Endothelial cell (in vitro differentiated cells): ENCODE measurements at places on chromosomes 1 and 21. TPM values are rescaled to one million over a fixed set of nuclear protein-coding genes. Genes with fewer than 3 reads are reported as not detected.

DNA sequence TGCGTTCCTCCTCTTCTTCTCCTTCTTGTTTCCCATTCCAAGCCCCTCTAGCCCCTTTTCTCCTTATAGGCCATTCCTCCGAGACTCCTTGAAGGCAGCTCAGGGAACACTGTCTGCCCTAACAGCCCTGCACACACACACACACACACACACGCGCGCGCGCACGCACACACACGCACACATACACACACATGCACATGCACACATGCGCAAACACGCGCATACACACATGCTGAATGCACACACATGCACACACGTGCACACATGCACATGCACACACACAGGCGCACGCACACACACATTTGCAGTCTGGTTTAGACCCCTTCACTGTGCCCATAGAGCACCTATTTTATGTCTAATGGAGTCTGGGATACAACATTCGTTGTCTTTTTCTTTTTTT, 17.8 kb upstream of the CNTN2 start:
- no peak overlapping the region for H3K4me3 ChIP-seq
- H3K36me3 ChIP-seq, result no peaks in the 10 kb centered on the region
- H3K4me1 ChIP-seq, result no peaks in the 10 kb centered on the region
- peaks cover 2% of the 10 kb centered on the region for H3K27me3 ChIP-seq
- DNase-seq, result no peak

GRCh38 chr1:206581571-206581981, 30.7 kb downstream of the EIF2D start:
- peaks cover 6% of the 10 kb centered on the region for H3K27me3 ChIP-seq
- H3K27ac ChIP-seq, result no peak overlapping the region
- H3K4me3 ChIP-seq, result no peak overlapping the region

- peaks cover 3% of the 10 kb centered on the region for H3K36me3 ChIP-seq
- no peaks in the 10 kb centered on the region for H3K4me1 ChIP-seq
- no peak overlapping the region for H3K27ac ChIP-seq
- no peak overlapping the region for H3K4me3 ChIP-seq
- H3K27me3 ChIP-seq, result no peaks in the 10 kb centered on the region
These were observed 40.4 kb upstream of the KCNH1 start for GRCh38 chr1:211174375-211174774.

- no peak overlapping the region for H3K4me3 ChIP-seq
- DNase-seq, result no peak
- no peaks in the 10 kb centered on the region for H3K27me3 ChIP-seq
- H3K27ac ChIP-seq, result no peak overlapping the region
- no peaks in the 10 kb centered on the region for H3K4me1 ChIP-seq
These were observed 22.9 kb upstream of the ATP1A1 start for GRCh38 chr1:116350097-116350645.

DNA sequence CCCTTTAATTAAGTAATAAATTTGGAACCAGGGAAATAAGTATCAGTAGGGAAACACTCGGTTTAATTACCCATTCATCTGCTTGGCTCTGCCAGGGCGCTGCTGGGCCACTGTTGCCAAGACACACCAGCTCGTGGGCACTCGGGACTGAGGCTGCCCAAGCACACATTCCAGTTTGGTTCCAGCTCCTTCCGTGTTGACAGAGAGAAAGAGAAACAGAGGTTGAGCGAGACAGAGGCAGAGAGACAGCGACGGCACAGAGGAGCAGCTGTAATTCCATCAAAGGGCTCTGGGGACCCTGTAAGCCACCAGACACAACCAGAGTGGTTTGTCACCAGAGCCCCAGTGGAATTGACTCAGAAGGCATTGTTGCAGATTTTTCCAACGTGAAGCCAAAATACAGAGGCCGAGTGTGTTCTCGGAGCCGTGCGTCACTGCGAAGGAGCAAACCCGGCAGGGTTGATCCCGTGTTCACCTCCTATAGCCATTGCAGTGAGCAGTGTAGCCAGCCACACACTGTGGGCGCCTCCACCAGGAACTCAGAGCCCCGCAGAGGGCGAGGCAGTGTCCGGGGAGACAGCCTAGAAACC, 33.5 kb downstream of the SYF2 start:
- H3K27ac ChIP-seq, result no peak overlapping the region
- H3K4me3 ChIP-seq, result no peak overlapping the region
- H3K4me1 ChIP-seq, result peaks cover 8% of the 10 kb centered on the region

DNA sequence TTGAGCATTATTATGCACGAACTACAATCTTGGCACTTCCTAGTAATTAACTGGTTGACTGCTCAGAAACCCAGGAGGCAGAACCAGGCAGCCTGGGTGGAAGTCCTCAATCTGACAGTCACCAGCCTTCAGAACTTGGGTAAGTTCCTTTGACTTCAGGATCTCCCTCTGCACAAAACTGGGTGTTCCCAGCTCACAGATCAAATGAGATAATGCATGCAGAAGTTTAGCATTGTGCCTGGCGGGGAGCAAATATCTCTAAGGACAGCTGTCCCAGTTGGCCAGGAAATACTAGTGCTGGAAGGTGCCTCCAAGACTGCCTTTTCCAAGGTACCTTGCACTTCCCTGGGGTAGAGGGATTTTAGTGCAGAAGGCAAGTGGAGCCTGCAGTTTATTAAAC, 294.8 kb downstream of the PCP4 start:
- DNase-seq, result no peak
- no peak overlapping the region for H3K4me3 ChIP-seq
- H3K27me3 ChIP-seq, result no peaks in the 10 kb centered on the region

GRCh38 chr21:20943561-20943997, 54.6 kb upstream of the NCAM2 start:
- DNase-seq, result no peak
- no peak overlapping the region for H3K27ac ChIP-seq
- no peak overlapping the region for H3K4me3 ChIP-seq
- H3K4me1 ChIP-seq, result no peaks in the 10 kb centered on the region
- no peaks in the 10 kb centered on the region for H3K36me3 ChIP-seq

- H3K4me1 ChIP-seq, result peaks cover 6% of the 10 kb centered on the region
- no peak for DNase-seq
- no peaks in the 10 kb centered on the region for H3K27me3 ChIP-seq
- H3K27ac ChIP-seq, result no peak overlapping the region
- no peaks in the 10 kb centered on the region for H3K36me3 ChIP-seq
- H3K4me3 ChIP-seq, result no peak overlapping the region
These were observed 67.8 kb downstream of the POU2F1 start for GRCh38 chr1:167288390-167289074.

Gene NCF2
- 0.67 TPM for total RNA-seq

Gene PRDM16
- total RNA-seq, result 21.4 TPM

- peaks cover 1% of the 10 kb centered on the region for H3K27me3 ChIP-seq
- H3K4me3 ChIP-seq, result no peak overlapping the region
- H3K27ac ChIP-seq, result no peak overlapping the region
- H3K4me1 ChIP-seq, result peaks cover 7% of the 10 kb centered on the region
These were observed 823 bp upstream of the SYF2 start for GRCh38 chr1:25232866-25233784.

DNA sequence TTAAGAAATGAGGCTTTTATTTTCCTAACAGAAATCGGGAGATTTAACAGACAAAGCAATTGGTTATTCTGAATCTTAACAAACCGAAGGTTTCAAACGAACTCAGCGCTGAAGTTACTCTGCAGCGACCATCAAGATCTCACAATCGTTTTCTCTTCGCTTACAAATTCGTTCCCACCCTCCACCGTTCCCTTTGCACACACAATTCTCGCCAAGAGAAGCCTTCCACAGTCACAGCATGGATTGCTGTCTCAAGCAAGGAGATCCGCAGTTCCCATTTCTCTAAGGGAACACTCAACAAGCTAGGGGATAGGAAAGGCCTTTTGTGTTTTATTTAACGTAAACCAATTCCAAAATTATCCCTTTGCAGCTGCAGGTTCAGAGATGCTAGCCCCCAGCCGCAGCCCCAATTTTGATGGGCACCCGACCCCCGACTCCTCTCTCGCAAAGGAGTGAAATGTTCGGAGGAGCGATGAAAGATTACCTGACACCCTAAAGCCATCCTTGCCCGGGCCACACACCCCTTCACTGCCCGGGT, 755 bp downstream of the FBXO42 start:
- H3K4me1 ChIP-seq, result peaks cover 16% of the 10 kb centered on the region
- peaks cover 3% of the 10 kb centered on the region for H3K27me3 ChIP-seq
- peaks cover 7% of the 10 kb centered on the region for H3K36me3 ChIP-seq
- H3K4me3 ChIP-seq, result peak overlapping the region; percentile 97

DNA sequence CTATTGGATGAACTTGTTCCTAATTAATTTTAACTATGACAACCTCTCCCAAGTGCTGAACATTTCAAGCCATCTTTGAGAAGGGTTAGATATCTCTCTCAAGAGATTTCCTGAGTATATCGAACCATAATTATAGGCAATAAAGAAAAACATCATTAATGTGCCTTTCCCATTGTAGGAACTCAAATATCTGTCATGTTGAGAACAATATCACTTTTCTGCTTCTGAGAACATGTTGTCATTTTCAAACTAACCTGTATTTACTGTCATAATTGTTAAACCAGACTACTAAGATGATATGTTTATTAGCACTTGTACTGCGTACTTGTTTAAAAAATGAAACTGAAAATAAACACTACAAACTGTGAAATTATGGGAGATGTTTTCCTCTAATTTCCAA, 4.3 kb downstream of the EPS15 start:
- H3K36me3 ChIP-seq, result peaks cover 8% of the 10 kb centered on the region
- peaks cover 47% of the 10 kb centered on the region for H3K4me1 ChIP-seq
- H3K4me3 ChIP-seq, result no peak overlapping the region
- H3K27me3 ChIP-seq, result peaks cover 6% of the 10 kb centered on the region
- H3K27ac ChIP-seq, result no peak overlapping the region

DNA sequence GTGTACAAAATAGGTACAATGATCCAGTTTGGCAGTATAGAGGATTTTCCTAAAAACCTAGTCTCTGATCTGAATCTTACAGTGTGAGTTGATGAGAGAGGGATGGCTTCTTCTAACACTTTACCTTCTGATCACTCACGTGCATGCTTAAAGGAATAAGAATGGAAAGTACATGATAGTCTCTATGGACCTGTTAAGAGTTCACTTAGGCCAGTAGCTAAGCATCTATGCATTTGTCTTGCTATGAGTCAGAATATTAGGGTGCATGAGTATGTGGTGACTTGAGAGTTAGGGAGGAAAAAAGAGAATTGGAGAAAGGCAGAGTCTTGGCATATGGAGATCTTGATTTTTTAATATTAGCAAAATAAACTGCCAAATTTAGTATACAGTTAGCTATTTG, 206.3 kb downstream of the COL11A1 start:
- no peak overlapping the region for H3K4me3 ChIP-seq
- no peak overlapping the region for H3K27ac ChIP-seq
- H3K36me3 ChIP-seq, result no peaks in the 10 kb centered on the region

GRCh38 chr1:171372418-171373084, 58.6 kb downstream of the FMO4 start:
- no peak overlapping the region for H3K4me3 ChIP-seq
- no peak overlapping the region for H3K27ac ChIP-seq
- no peaks in the 10 kb centered on the region for H3K4me1 ChIP-seq
- no peaks in the 10 kb centered on the region for H3K36me3 ChIP-seq
- no peak for DNase-seq
- peaks cover 1% of the 10 kb centered on the region for H3K27me3 ChIP-seq

GRCh38 chr1:235852887-235853286, 13.8 kb downstream of the LYST start:
- no peaks in the 10 kb centered on the region for H3K36me3 ChIP-seq
- no peaks in the 10 kb centered on the region for H3K27me3 ChIP-seq
- no peak overlapping the region for H3K27ac ChIP-seq
- DNase-seq, result no peak

Gene LCK
- total RNA-seq, result 1.1 TPM

Gene B3GALT2
- total RNA-seq, result 0.10 TPM

- H3K27ac ChIP-seq, result no peak overlapping the region
- H3K4me3 ChIP-seq, result no peak overlapping the region
- peak; percentile 83 for DNase-seq
- no peaks in the 10 kb centered on the region for H3K36me3 ChIP-seq
- peaks cover 2% of the 10 kb centered on the region for H3K27me3 ChIP-seq
These were observed 27.4 kb upstream of the CTPS1 start for GRCh38 chr1:40951943-40952743.

GRCh38 chr1:183739741-183740271, 65.1 kb upstream of the RGL1 start:
- H3K4me3 ChIP-seq, result no peak overlapping the region
- H3K27me3 ChIP-seq, result no peaks in the 10 kb centered on the region
- no peak for DNase-seq
- H3K4me1 ChIP-seq, result peaks cover 24% of the 10 kb centered on the region

DNA sequence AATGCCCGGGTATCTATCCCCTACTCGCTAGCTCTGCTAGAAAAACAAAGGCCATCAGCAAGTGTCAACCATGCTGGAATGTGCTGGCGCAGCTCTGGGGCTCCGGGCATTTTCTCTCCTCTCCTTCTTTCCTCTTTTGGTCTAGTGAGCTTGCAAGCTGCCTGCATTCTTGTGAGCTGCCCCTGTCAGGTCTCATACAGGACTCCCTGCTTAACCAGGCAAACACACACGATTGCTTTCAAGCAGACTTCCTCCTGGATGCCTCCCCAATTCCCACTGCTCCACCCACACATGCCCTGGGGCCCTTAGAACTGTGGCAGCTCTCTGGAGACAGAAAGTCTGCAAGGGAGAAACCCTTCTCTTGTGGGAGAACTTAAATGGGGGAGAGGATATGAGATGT, 35.7 kb upstream of the SUCO start:
- no peaks in the 10 kb centered on the region for H3K36me3 ChIP-seq
- H3K4me3 ChIP-seq, result no peak overlapping the region
- peak; percentile 21 for DNase-seq
- H3K4me1 ChIP-seq, result peaks cover 9% of the 10 kb centered on the region
- H3K27ac ChIP-seq, result peak overlapping the region; percentile 14

DNA sequence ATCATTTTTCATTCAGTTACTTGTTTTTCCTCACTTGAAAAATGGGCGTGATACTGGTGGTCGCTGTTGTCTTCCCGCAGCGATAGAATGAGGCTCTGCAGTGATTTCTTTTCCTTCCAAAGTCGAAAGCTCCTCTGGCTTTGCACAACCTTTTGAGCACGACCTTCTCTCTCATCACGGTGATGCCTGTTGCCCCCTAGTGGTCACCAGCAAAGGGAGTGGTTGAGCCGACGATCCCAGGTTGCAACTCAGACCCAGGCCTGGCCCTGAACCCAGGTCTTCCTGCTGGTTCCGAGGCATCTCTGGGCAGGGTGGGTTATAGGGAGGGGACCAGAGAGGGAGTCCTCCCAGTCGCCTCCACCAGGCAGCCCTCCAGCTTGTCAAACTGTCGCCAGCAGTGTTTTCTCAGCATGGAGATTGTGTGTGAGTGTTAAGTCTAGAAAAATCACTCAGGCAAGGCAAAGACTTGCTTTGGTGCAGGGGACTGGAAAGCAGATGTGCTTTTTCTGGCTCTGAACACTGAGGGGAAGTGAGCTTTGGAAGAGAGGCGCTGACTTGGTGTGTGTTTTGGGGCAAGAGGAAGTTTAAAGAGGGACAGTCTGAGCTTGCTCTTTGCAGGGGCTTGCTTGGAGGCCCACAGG, 285.3 kb downstream of the CAMTA1 start:
- H3K4me3 ChIP-seq, result no peak overlapping the region
- peak; percentile 75 for DNase-seq
- H3K27ac ChIP-seq, result no peak overlapping the region
- peaks cover 2% of the 10 kb centered on the region for H3K27me3 ChIP-seq
- H3K36me3 ChIP-seq, result no peaks in the 10 kb centered on the region
- H3K4me1 ChIP-seq, result no peaks in the 10 kb centered on the region

Gene PRUNE1
- 16.7 TPM for total RNA-seq

GRCh38 chr1:15218287-15219279, 28.4 kb upstream of the FHAD1 start:
- peaks cover 45% of the 10 kb centered on the region for H3K36me3 ChIP-seq
- H3K4me3 ChIP-seq, result peak overlapping the region; percentile 59
- no peak for DNase-seq
- peaks cover 6% of the 10 kb centered on the region for H3K27me3 ChIP-seq
- no peaks in the 10 kb centered on the region for H3K4me1 ChIP-seq
- H3K27ac ChIP-seq, result peak overlapping the region; percentile 74

Gene ATAD3C
- total RNA-seq, result 2.9 TPM

Gene DPYD
- 3.4 TPM for total RNA-seq

Gene VHLL
- total RNA-seq, result not detected

Gene SLAMF8
- not detected for total RNA-seq

Gene SLC5A9
- 1.1 TPM for total RNA-seq
